ENCODE measurements at places on chromosomes 16 and 17. TPM values are rescaled to one million over a fixed set of nuclear protein-coding genes. Genes with fewer than 3 reads are reported as not detected.

GRCh38 chr17:15490634-15491261, 23.3 kb upstream of the CDRT4 start:
- peak; percentile 48 for DNase-seq

Gene RNF43
- 1.8 TPM for total RNA-seq

Gene QPRT
- 0.27 TPM for total RNA-seq

GRCh38 chr16:75620326-75621169, 2.5 kb downstream of the ADAT1 start:
- DNase-seq: no peak

Gene C16orf89
- total RNA-seq: 1.0 TPM

GRCh38 chr17:49521088-49521450, 26.0 kb downstream of the NGFR start:
- no peak for DNase-seq

GRCh38 chr17:32265192-32265923, at the start of gene RHBDL3:
RHBDL3 (plus strand) TSS chr17:32265832; CDS start chr17:32266190, 358 bp downstream.
- no peak for DNase-seq

DNA sequence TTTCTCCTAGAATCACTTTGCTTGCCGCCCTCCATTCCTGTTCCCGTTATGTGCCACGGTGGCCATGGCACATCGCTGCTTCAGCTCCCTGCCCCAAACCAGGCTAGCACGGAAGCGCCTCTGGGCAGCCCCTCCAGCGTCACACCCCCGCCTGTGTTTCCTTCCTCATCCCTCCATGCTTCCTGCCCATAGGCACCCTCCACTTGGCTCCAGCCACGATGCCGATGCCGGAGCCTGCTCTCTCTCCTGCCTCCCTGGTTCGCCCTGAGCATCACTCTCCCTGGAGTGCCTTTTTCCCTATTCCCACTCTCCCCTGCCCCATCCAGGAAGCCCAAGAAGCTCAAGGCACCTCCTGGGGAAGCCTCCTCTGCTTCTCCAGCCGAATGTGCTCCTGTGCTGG, 3.2 kb upstream of the ARHGAP23 start:
- DNase-seq: no peak

Gene NQO1
- total RNA-seq: 2,318 TPM
